ENCODE measurements at places on chromosomes 4 and X. TPM values are rescaled to one million over a fixed set of nuclear protein-coding genes. Genes with fewer than 3 reads are reported as not detected.

The TLR1 gene
- total RNA-seq, result 4.0 TPM

The GCNA gene
- total RNA-seq, result 2.9 TPM

The GABRA4 gene
- not detected for total RNA-seq

The SPACA5 gene
- not detected for total RNA-seq

DNA sequence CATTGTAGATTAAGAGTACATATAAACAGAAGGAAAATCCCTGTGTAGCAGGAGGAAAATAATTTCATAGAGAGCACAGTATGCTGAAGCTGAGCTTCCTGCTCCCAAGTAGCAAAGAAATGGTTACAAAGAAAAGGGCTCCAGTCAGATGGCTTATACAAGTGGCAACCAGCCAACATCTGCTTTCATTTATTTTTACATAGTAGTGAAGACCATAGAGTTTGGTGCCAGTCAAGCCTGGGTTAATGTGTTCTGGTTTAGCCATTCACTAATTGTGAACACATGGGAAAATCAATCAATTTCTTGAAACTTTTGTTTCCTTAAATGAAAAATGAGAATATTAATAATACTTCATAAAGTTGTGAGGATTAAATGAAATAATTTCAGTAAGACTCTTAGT, 111.3 kb upstream of the ELOVL6 start:
- H3K27me3 ChIP-seq, result peaks cover 25% of the 10 kb centered on the region
- no peaks in the 10 kb centered on the region for H3K36me3 ChIP-seq
- DNase-seq, result no peak
- H3K27ac ChIP-seq, result no peak overlapping the region
- H3K4me1 ChIP-seq, result no peaks in the 10 kb centered on the region
- H3K4me3 ChIP-seq, result no peak overlapping the region

DNA sequence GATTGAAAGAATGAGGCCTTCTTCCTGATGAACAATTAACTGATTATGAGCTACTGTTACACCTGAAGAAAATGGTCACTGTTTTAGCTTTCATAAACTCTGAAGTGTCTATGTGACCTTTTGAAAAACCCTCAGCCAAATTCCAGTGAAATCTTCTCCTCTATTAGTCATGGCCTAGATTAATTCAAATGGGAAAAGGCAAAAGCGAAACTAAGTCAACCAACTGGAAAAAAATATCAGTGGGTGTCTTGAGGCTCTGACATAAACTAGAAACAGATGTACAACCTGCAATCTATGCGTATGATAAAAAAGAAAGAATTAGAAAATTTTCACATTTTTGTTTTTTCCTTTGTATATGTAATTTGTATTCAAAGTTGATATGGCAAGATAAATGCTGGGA, 169.4 kb upstream of the BANK1 start:
- H3K4me1 ChIP-seq, result no peaks in the 10 kb centered on the region
- H3K36me3 ChIP-seq, result no peaks in the 10 kb centered on the region
- no peak overlapping the region for H3K27ac ChIP-seq
- no peaks in the 10 kb centered on the region for H3K27me3 ChIP-seq
- H3K4me3 ChIP-seq, result no peak overlapping the region
- DNase-seq, result no peak

GRCh38 chr4:6278801-6279197, 9.1 kb downstream of the WFS1 start:
- peaks cover 8% of the 10 kb centered on the region for H3K4me1 ChIP-seq
- no peak for DNase-seq
- no peaks in the 10 kb centered on the region for H3K27me3 ChIP-seq
- no peaks in the 10 kb centered on the region for H3K36me3 ChIP-seq

GRCh38 chr4:165905405-165906027, 32.5 kb downstream of the TLL1 start:
- no peak overlapping the region for H3K4me3 ChIP-seq
- H3K27ac ChIP-seq, result no peak overlapping the region
- H3K27me3 ChIP-seq, result no peaks in the 10 kb centered on the region
- no peaks in the 10 kb centered on the region for H3K36me3 ChIP-seq
- H3K4me1 ChIP-seq, result no peaks in the 10 kb centered on the region
- DNase-seq, result no peak

- no peak overlapping the region for H3K4me3 ChIP-seq
- no peaks in the 10 kb centered on the region for H3K36me3 ChIP-seq
- H3K27me3 ChIP-seq, result peaks cover 5% of the 10 kb centered on the region
- H3K27ac ChIP-seq, result no peak overlapping the region
- no peaks in the 10 kb centered on the region for H3K4me1 ChIP-seq
These were observed 119.7 kb downstream of the TEX13C start for GRCh38 chrX:125439194-125439849.

- H3K4me3 ChIP-seq, result no peak overlapping the region
- no peaks in the 10 kb centered on the region for H3K27me3 ChIP-seq
- peaks cover 12% of the 10 kb centered on the region for H3K4me1 ChIP-seq
These were observed 6.8 kb upstream of the TCEANC start for GRCh38 chrX:13646154-13646549.

DNA sequence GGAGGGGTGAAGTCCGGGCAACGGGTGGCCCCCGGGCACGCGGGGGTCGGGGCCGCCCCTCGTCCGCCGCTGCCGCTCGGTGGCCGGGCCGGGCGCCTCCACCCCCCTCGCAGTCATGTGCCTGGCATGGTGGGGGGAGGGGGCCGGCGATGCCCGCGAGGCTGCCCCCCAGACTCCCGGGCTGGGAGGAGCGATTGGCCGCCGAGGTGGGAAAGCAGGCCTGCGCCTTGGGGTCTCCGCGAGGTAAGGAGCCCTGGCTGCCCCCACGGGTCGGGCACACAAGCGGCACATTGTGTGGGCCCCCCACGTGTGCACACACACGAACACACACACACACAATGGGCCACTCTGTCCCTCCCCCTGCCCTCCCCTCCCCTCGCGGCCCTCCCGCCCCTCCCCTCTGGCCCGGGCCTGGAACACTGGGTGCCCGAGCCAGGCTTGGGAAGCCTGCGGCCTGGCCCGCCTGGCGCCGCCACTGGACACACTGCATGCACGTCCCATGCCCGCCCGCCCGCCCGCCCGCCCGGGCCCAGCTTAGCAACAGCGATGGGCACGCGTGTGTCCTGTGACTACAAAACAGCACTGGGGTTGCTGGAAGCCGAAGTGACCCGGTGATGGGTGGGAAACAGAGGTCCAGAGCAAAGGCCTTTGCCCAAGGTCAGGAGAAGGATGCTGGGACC, 1.3 kb downstream of the SLC6A8 start:
- no peak for DNase-seq
- no peaks in the 10 kb centered on the region for H3K36me3 ChIP-seq
- H3K4me1 ChIP-seq, result no peaks in the 10 kb centered on the region

DNA sequence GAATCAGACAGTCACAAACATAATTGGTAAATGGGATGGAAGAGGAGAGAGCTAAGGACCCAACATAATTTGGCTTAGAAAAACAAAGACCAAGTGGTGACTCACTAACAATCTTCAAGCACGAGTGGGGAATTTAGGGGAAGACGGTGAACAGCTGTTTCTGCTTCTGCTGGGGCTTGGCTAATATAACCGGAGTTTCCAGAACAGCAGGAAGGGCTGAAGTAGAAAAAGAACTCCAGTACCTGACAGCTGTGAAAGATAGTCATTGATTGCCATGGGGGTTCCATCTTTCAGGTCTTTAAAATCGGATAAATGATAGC, 290.9 kb upstream of the LDB2 start:
- H3K27me3 ChIP-seq, result peaks cover 4% of the 10 kb centered on the region
- no peaks in the 10 kb centered on the region for H3K36me3 ChIP-seq
- H3K4me3 ChIP-seq, result no peak overlapping the region
- H3K4me1 ChIP-seq, result no peaks in the 10 kb centered on the region
- no peak overlapping the region for H3K27ac ChIP-seq

DNA sequence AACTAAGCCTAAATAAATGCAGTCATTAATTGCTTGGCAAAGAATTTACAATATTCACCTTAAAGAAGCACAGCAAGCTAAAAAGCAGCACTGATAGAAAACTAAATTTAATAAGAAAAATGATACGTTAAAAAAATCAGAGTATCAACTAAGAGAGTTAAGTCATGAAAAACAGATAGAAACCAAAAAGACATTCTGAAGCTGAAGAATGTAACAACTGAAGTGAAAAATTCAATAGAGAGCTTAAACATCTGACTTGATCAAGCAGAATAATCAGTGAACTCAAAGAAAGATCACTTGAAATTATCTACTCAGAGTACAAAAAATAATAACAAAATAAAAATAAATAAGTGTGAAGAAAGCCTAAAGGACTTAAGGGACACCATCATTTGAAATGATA, 588.0 kb upstream of the HS3ST1 start:
- H3K4me3 ChIP-seq, result no peak overlapping the region
- no peaks in the 10 kb centered on the region for H3K36me3 ChIP-seq
- no peaks in the 10 kb centered on the region for H3K27me3 ChIP-seq
- no peak for DNase-seq
- no peak overlapping the region for H3K27ac ChIP-seq

- H3K27me3 ChIP-seq, result peaks cover 24% of the 10 kb centered on the region
- H3K36me3 ChIP-seq, result no peaks in the 10 kb centered on the region
- H3K27ac ChIP-seq, result no peak overlapping the region
- no peak overlapping the region for H3K4me3 ChIP-seq
These were observed 270.1 kb upstream of the LDB2 start for GRCh38 chr4:17168571-17168970.
